IPS DF 19.7 (cell line): ENCODE measurements at places on chromosomes 7 and 10.

DNA sequence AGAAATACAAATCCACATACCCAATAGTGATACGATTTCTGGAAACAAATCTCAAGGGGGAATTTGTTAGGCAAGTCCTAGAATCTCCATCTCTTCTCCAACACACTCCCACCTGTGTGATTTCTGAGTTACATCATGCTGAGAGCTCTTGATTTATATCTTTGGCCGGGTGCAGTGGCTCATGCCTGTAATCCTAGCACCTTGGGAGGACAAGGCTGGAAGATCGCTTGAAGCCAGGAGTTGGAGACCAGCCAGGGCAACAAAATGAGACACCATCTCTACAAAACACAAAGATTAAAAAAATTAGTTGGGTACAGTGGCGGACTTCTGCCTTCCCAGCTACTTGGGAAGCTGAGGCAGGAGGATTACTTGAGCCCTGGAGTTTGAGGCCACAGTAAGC lies 1.5 kb upstream of the MTPN start:
- no peak for DNase-seq

DNA sequence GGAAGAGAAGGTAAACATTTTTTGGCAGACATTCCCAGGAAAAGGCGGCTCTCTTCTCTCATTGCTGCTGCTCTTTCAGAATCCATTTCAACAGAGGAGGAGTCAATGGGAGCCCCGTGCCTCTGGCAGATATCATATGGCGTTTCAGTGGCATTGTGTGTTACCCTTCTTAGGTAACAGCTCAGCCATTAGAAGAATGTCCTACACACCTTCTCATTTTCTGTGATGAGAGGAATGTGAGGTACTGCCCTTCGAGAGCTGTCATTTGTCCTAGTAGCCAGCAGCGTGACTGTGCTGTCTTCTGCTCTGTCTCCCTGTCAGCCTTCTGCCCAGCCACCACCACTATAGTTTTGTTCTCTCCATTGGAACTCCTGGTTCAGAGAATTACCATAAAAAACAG lies 102.4 kb downstream of the EGFR start:
- no peak for DNase-seq

DNA sequence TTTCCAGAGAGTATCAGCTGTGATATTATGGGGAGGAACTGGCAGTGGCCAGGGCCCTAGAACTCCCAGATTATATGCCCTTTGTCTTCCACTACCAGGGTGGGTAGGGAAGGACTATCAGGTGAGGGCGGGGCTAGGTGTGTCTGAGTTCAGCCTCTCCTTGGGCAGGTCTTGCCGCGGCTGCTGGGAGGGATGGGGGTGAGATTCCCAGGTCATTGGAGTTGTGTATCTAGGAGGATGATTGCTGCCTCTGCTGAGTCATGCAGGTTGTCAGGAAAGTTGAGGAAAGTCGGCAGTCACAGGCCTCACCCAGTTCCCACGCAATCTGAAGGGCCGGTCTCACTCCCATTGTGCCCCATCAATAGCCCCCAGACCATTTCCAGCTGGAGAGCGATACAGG lies 185.2 kb downstream of the DKK1 start:
- no peak for DNase-seq

GRCh38 chr7:38744746-38745145 lies 113.6 kb upstream of the AMPH start:
- no peak for DNase-seq

DNA sequence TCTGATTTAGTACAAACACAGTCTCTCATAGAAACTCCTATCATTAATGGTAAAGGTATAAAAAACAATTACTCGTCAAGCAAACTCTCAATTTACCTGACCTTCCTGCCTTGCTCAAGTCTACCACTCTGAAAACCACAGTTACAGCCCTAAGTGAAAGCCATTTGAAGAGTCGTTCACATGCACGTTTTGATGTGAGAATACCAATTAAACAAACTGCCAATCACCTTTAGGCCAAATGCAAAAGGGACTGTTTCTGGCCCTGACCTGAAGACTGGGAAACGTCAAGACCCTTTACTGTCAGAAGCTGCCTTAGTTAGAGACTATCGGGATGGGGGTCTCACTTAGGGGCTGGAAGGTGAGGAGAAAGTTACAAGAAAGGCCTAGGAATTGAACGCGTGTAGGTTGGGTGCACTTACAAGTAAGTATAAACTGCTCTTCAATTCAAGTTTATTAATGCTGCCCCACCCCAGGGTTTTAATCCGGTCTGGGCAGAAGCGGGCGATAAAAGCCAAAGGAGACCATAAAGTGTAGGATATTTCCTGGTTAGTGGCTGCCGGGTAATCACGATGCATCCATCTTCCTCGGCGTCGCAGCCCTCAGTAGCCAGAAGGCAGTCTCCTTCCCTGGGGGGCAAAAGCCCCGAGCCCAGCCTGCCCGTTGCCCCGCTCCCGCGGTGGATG lies 935 bp downstream of the TM9SF3 start:
- no peak for DNase-seq

GRCh38 chr10:48219194-48219593 lies 55.3 kb downstream of the FRMPD2 start:
- DNase-seq = no peak

GRCh38 chr7:12689451-12689850 lies 2.0 kb downstream of the ARL4A start:
- no peak for DNase-seq

DNA sequence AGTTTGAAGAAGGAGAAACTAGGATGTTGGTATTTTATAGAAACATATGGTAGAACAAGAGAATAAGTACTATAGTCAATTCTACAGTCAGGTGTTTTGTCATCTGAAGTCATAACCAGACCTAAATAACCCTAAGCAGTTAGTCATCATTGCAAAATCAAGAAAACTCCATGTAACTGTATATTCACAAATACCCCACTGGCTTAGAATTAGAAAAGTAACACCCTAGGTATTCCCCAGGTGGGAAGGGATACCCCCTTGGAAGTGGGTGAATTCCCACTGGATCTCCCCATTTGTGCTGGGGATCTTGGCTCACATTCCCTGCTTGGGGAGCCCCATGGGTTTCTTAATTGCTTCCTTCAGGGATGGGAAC lies 45.9 kb upstream of the ITGB8 start:
- DNase-seq = no peak

- DNase-seq = no peak
Measured at GRCh38 chr7:539731-540411, 20.2 kb upstream of the PDGFA start.

GRCh38 chr10:75104842-75105241 lies 6.6 kb upstream of the SAMD8 start:
- no peak for DNase-seq

- no peak for DNase-seq
Measured at GRCh38 chr7:103630318-103630717, 184.3 kb upstream of the SLC26A5 start.

GRCh38 chr10:35351021-35351420 lies 14.7 kb downstream of the CCNY start:
- DNase-seq = no peak

GRCh38 chr7:64997927-64998391 lies 7.1 kb upstream of the ZNF117 start:
- DNase-seq = peak; percentile 28

GRCh38 chr7:154917808-154918160 lies 85.1 kb downstream of the PAXIP1 start:
- no peak for DNase-seq

DNA sequence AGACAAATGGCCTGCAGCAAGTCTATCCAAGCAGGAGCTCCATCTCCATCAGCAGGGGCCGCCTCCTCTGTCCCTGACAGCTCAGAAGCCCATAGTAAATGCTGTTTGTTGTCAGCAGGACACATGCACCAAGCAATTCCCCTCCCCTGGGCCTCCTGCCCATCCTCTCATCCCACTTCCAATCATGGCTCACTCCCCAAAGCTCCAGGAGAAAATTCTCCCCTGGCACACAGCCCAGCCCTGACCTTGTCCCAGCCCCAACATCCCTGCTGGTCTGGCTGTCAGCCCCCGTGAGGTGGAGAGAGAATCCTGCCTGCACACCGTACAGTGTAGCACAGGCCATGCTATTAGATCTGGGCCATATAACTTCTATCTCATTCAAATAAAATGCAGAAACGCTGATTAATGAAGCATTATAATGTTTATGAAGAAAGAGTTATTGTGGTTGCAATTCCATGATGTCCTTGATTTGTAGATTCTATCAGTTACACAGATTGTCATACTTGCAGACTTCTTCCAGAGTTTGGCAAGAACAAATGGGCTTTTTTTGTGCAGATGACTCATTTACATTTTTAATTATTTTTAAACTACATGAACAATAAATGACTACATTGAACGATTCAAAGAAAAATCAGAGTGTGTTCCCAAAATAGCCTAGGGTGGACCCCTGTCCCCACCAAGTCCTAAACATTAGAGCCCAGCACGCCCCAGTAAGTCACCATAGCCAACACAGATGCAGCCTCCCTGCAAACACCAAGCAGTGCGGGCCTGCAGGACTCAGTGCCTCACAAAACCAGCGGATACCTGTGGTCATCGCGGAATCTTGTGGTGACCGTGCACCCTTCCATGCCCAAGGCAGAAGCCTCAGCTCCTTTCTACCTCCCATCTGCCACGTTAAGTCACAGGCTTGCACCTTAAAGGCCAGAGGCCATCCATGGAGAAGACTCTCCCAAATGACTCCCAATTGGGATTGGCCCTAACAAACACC lies 70.1 kb downstream of the COBL start:
- DNase-seq = no peak

- no peak for DNase-seq
Measured at GRCh38 chr7:74718336-74718735, 55.5 kb upstream of the NCF1 start.

DNA sequence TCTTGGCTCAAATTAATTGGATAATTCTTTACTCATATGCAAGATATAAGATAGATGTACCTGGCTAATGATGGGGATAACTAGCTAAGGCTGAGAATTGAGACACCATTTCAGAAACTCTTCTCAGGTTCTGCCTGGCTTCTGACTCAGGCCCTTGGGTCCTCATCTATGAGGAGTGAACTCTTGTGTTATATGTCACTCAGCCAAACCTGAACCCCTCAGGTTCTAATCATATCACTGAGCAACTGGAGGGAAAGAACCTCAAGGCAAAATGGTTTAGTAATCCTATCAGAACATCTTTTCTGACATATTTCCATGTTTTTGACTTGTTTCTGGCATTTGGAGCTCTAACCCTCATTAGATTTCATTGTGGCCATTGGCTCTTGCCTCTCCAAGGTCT lies 100.4 kb downstream of the CPED1 start:
- DNase-seq = no peak

DNA sequence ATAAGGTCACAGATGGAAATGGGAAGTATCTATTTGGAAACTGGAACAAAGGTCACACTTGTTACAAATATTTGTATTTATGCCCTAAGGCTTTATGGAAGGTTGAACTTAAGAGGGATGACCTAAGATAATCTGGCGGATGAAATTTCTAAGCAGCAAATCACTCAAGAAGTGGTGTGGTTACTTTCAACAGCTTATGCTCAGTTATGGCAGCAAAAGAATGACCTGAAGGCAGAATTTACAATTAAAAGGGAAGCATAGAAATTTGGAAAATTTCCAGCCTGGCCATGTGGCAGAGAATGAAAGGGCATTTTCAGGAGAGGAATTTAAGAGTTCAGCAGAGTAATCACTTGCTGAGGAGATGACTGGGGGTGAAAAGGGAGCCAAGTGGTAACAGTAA lies 95.8 kb upstream of the TNS3 start:
- DNase-seq = no peak

DNA sequence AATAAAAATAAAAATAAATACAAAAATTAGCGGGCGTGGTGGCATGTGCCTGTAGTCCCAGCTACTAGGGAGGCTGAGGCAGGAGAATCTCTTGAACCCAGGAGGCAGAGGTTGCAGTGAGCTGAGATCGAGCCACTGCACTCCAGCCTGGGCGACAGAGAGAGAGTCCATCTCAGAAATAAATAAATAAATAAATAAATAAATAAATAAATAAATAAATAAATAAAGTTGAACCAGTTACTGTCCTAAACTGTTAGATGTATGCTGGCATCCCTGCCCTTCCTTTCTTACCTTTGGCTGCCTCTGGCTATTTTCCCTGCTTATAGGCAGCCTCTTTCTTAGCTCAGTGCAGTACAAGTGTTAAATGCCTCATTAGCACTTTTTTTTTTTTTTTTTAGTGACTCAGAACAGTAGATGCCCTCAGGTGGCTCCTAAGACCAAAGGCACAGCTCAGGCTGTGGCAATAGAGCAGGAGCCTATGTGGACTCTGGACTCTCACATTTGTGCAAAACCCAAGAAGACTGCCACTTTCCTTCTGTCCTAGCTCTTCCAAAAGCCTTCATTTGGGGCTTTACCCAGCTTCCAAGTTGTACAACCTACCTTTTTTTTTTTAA lies 30.6 kb upstream of the CABCOCO1 start:
- no peak for DNase-seq

DNA sequence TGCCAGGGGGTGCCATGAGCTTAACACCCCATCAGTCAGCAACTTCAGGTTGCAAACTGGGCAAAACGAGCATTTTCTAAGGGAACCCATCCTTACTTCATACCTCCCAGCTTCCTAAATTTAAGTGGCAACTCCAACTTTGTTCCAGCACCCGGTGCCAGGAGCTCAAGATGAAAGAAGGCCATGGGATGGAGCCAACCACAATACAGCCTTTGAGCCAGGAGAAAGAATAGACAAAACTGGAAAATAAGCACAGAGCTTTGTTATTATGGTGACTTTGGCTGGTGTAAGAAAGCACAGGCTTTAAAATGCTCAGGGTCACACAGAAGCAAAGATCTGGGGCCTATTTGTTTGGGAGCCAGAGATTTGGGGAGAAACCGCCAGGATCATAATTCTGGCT lies 388.7 kb upstream of the MGMT start:
- no peak for DNase-seq

- no peak for DNase-seq
Measured at GRCh38 chr7:36280840-36281812, 108.5 kb upstream of the ANLN start.

- no peak for DNase-seq
Measured at GRCh38 chr10:127168261-127168660, 28.1 kb downstream of the INSYN2A start.

DNA sequence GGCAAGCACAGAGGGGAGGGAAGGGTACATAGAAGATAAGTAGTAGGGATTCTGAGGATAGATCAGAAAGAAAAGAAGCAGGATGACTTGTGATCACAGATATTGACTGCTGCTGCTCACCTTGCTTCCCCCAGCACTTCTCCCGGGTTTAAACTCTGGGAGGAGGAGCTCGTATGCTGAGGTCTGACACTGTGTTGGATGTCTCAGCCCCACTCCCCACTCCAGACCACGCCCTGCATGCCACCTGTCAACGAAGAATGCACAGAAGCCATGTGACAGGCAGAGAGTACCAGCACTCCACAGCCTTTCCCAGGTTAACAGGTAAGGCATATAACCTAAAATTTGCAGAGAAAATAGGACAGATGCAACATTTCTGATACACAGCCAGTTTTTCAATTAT lies 388.9 kb downstream of the TNS3 start:
- no peak for DNase-seq

DNA sequence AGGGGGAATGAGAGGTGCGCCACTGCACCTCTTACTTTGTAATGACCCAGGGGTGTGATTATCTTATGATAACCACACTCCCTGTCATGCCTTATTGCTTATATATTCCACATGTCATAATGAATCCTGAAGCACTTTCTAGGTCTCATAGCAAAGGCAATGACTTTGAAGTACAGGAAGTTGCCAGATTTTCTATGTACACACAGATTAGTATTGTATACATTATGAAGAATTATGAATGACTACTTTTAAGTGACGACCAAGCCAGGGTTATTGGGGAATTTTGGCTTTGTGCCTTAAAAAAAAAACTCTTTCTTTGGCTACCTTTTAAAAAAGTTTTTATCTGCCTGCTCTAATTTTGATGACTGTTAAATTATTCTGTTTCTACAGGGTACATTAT lies 269.6 kb downstream of the MDFIC start:
- no peak for DNase-seq
